Peyer's patch (tissue), 4 donors: ENCODE measurements at places on chromosomes 12 and 14. TPM values are rescaled to one million over a fixed set of nuclear protein-coding genes. Genes with fewer than 3 reads are reported as not detected.

GRCh38 chr12:19018302-19018970, 111.1 kb upstream of the PLEKHA5 start:
- no peaks in the 10 kb centered on the region for H3K27me3 ChIP-seq
- no peak overlapping the region for H3K4me3 ChIP-seq
- H3K27ac ChIP-seq, result no peak overlapping the region
- H3K4me1 ChIP-seq, result no peaks in the 10 kb centered on the region
- DNase-seq, result no peak

DNA sequence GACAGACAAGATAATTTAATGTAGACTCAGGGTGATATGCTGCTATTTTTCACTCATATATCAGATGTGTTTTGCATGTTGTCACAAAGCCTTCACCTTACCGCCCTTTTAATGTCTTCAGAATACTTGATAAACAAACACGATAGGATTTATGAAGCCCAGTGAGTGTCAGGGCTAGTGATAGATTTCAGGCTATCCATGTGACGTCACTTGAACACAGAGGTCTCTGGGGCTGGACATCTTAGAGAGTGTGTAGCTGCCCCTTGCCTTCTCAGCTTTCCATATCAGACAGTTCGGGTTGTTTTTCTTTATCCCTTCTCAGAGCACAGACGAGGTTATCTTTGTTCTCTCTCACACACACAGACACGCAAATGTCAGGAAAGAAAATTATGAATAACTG, 105.3 kb upstream of the GSC start:
- no peaks in the 10 kb centered on the region for H3K36me3 ChIP-seq
- DNase-seq, result no peak
- H3K4me3 ChIP-seq, result no peak overlapping the region
- no peaks in the 10 kb centered on the region for H3K27me3 ChIP-seq

GRCh38 chr12:106246891-106247673, 738 bp downstream of the CKAP4 start:
- no peaks in the 10 kb centered on the region for H3K27me3 ChIP-seq
- H3K4me3 ChIP-seq, result peak overlapping the region; percentile 92
- peak; percentile 76 for DNase-seq
- H3K36me3 ChIP-seq, result no peaks in the 10 kb centered on the region
- peaks cover 6% of the 10 kb centered on the region for H3K4me1 ChIP-seq
- H3K27ac ChIP-seq, result peak overlapping the region; percentile 95

GRCh38 chr12:124605883-124606774, 38.7 kb upstream of the NCOR2 start:
- H3K27me3 ChIP-seq, result no peaks in the 10 kb centered on the region
- H3K36me3 ChIP-seq, result no peaks in the 10 kb centered on the region
- peaks cover 23% of the 10 kb centered on the region for H3K4me1 ChIP-seq
- no peak overlapping the region for H3K4me3 ChIP-seq
- DNase-seq, result no peak

DNA sequence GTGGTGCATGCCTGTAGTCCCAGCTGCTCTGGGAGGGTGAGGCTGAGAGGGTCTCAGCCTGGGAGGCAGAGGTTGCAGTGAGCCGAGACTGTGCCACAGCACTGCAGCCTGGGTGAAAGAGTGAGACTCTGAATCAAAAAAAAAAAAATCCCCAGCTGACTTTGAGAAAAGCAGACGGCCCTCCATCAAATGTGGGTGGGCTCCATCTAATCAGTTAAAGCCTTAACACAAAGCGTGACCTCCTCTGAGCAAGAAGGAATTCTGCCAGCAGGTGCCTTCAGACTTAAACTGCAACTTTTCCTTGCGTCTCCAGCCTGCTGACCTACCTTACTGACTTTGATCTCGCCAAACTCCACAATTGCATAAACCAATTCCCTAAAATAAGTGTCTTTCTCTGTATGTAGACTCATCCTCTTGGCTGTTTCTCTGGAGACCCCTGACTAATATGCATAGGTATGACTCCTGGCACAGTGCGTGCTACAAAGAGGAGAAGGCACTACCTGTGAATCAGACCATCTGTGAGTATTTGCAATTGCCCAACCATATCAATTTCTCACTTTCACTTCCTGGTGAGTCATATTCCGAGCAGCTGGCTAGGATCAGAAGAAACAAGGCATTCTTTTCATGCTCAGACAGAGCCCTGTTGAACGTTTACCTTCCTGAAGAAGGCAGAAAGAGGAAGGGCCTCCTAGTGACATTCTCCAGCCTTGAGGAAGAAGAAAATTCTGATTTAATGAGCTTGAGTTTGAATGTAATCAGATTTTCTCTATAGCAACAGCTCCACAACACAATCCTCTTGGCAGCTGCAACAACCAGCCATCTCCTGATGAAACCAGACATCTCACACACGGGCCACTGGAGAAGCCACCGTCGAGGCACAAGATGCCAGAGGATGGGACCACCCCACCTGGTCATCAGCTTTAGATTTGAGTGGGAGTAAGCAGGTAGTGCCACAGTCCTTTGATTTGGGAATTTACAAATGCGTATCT, 54.3 kb downstream of the CLMN start:
- H3K27me3 ChIP-seq, result no peaks in the 10 kb centered on the region
- H3K27ac ChIP-seq, result peak overlapping the region; percentile 54
- no peaks in the 10 kb centered on the region for H3K36me3 ChIP-seq
- peaks cover 13% of the 10 kb centered on the region for H3K4me1 ChIP-seq
- peak; percentile 61 for DNase-seq

DNA sequence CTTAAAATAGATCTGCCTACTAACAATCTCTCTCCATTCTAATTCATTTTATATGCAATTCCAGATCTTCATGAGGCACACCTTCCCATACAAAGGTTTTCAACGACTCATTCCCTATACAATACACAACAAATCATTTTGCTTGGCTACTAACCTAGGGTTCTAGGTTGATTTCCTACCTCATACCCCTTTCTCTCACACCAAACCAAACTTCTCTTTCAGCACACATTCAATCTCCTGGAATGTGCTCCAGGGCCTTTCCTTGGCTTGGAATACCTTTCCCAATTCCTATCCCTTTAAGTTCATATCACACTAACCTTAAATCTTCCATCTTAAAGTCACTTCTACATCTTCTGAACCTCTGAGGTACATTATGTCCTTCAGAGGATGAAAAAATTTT, 38.7 kb upstream of the MTERF2 start:
- H3K4me1 ChIP-seq, result no peaks in the 10 kb centered on the region
- no peak for DNase-seq
- no peaks in the 10 kb centered on the region for H3K27me3 ChIP-seq
- no peak overlapping the region for H3K27ac ChIP-seq
- no peaks in the 10 kb centered on the region for H3K36me3 ChIP-seq
- no peak overlapping the region for H3K4me3 ChIP-seq

GRCh38 chr12:6047249-6048237, 76.9 kb downstream of the VWF start:
- H3K27ac ChIP-seq, result no peak overlapping the region
- no peaks in the 10 kb centered on the region for H3K27me3 ChIP-seq
- H3K36me3 ChIP-seq, result no peaks in the 10 kb centered on the region
- DNase-seq, result no peak
- H3K4me3 ChIP-seq, result no peak overlapping the region

- no peak for DNase-seq
- no peak overlapping the region for H3K4me3 ChIP-seq
- no peaks in the 10 kb centered on the region for H3K4me1 ChIP-seq
- no peak overlapping the region for H3K27ac ChIP-seq
- no peaks in the 10 kb centered on the region for H3K36me3 ChIP-seq
- no peaks in the 10 kb centered on the region for H3K27me3 ChIP-seq
These were observed 345.0 kb upstream of the SFSWAP start for GRCh38 chr12:131365821-131366260.

GRCh38 chr12:49924628-49925246, 21.0 kb upstream of the FAIM2 start:
- H3K27me3 ChIP-seq, result no peaks in the 10 kb centered on the region
- no peak overlapping the region for H3K4me3 ChIP-seq
- H3K27ac ChIP-seq, result no peak overlapping the region
- no peaks in the 10 kb centered on the region for H3K36me3 ChIP-seq

DNA sequence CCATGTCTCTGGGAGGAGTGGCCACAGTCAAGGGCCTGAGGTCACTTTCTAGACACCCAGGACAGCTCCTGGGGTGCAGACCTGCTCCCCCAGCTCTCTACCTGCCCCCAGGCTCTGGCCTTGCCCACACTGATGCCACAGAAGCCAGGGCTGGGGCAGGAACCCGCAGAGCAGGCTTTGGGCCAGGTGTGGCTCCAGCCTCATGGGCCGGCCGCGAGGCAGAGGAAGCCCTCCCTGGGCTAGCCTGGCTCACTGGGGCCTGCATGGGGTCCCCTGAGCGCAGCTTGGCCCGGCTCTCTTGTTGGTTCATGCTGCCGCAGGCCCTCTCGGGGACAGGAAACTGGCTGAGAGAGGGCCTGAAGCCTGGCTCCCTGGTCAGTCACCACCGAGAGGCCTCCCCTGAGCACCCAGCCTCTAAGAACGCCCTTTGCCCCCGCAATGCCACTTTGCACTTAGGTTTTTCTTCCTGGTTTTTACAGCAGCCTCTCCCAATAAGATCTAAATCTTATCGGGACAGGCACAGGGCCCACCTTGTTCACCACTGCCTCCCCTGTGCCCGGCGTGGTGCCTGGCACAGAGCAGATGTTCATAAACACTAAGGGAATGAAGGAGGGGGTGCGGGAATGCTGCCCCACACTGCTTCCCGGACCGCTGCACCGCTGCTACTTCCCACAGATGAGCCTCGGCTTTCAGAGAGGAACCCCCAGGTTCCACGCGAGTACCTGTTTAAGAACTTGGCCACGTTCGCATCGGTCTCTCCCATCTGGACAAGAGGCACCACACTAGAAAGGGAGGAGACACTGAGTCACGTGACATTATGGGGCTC, 14.7 kb downstream of the MMAB start:
- no peaks in the 10 kb centered on the region for H3K27me3 ChIP-seq
- no peak for DNase-seq
- peak overlapping the region; percentile 40 for H3K27ac ChIP-seq
- peaks cover 30% of the 10 kb centered on the region for H3K36me3 ChIP-seq
- H3K4me3 ChIP-seq, result no peak overlapping the region

DNA sequence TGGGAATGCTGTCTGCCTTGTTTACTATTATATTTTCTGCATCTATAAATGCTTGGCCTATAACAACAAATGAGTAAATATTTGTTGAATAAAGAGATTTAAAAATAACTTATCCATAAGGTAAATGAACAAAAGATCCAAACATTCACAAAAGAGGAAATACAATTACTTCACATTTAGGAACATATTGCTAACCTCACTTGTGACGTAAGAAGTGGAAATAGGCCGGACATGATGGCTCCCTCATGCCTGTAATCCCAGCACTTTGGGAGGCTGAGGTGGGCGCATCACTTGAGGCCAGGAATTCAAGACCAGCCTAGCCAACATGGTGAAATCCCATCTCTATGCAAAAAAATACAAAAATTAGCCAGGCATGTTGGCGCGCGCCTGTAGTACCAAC, 25.7 kb upstream of the CKAP4 start:
- no peaks in the 10 kb centered on the region for H3K4me1 ChIP-seq
- no peaks in the 10 kb centered on the region for H3K36me3 ChIP-seq
- no peak overlapping the region for H3K27ac ChIP-seq
- no peaks in the 10 kb centered on the region for H3K27me3 ChIP-seq

DNA sequence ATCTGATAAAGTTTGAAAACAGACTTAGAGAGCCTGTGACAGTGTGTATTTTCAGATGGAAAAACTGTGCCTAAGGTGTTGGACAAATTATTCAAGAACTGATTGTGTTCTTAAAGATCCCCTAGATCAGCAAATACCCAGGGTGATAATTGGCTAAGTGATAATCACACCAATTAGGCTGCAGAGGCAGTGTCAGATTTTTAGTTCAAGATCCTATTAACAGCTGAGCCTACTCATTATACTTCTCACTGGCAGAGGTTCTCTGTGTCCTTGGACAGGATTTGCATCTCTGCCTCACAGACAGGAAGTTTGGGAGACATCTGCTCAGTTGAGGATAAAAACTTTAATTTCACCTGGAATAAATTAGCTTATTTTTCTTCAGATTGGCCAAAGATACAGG, 4.3 kb upstream of the FGD4 start:
- no peak overlapping the region for H3K27ac ChIP-seq
- no peak for DNase-seq
- H3K36me3 ChIP-seq, result no peaks in the 10 kb centered on the region
- peaks cover 3% of the 10 kb centered on the region for H3K4me1 ChIP-seq
- no peaks in the 10 kb centered on the region for H3K27me3 ChIP-seq
- no peak overlapping the region for H3K4me3 ChIP-seq

GRCh38 chr14:71733210-71733883, 198.9 kb upstream of the RGS6 start:
- no peak for DNase-seq
- no peaks in the 10 kb centered on the region for H3K4me1 ChIP-seq
- H3K36me3 ChIP-seq, result peaks cover 83% of the 10 kb centered on the region
- no peak overlapping the region for H3K27ac ChIP-seq
- H3K4me3 ChIP-seq, result no peak overlapping the region

DNA sequence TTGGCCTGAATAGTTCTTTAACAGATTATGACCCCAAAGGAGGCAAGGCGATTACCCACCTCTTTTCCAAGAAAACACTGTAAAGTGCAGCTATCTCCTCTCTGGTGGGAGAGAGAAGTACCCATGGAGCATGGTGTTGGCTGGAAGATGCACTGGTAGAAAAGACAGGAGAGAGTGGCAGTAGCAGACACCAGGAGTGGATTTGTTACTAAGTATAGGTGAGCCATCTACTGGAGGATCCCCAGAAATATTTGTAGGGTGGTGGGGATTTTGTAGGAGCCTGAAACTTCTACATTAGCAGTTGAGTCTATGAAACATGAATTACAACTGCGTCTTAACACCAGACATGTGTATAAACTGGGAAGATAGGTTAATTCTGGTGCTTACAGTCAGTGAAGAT, 148.0 kb downstream of the SLC38A4 start:
- DNase-seq, result no peak
- H3K4me1 ChIP-seq, result no peaks in the 10 kb centered on the region
- H3K27ac ChIP-seq, result no peak overlapping the region
- no peak overlapping the region for H3K4me3 ChIP-seq
- H3K27me3 ChIP-seq, result no peaks in the 10 kb centered on the region

GRCh38 chr14:73712071-73712506, 2.1 kb downstream of the PNMA1 start:
- H3K4me1 ChIP-seq, result peaks cover 7% of the 10 kb centered on the region
- H3K27me3 ChIP-seq, result no peaks in the 10 kb centered on the region
- peak overlapping the region; percentile 73 for H3K4me3 ChIP-seq

- H3K4me1 ChIP-seq, result no peaks in the 10 kb centered on the region
- no peaks in the 10 kb centered on the region for H3K27me3 ChIP-seq
- H3K36me3 ChIP-seq, result no peaks in the 10 kb centered on the region
- DNase-seq, result no peak
- no peak overlapping the region for H3K4me3 ChIP-seq
These were observed 281.8 kb downstream of the KSR2 start for GRCh38 chr12:117686911-117687377.

RIPK3 gene
- total RNA-seq, result 45.2 TPM

GLIPR1L1 gene
- total RNA-seq, result not detected

RTL1 gene
- not detected for total RNA-seq

PPP4R4 gene
- 2.5 TPM for total RNA-seq

WNT5B gene
- not detected for total RNA-seq

SRRM4 gene
- not detected for total RNA-seq

ABCD4 gene
- 103 TPM for total RNA-seq

HDAC7 gene
- total RNA-seq, result 41.9 TPM

LRRC43 gene
- total RNA-seq, result not detected
